NCI-H2081 treated with DMSO at 0.1 percent for 48 hours (cell line): ENCODE measurements at places on chromosomes 2 and 18.

GRCh38 chr18:55696811-55697210, 108.8 kb upstream of the TCF4 start:
- DNase-seq, result no peak

DNA sequence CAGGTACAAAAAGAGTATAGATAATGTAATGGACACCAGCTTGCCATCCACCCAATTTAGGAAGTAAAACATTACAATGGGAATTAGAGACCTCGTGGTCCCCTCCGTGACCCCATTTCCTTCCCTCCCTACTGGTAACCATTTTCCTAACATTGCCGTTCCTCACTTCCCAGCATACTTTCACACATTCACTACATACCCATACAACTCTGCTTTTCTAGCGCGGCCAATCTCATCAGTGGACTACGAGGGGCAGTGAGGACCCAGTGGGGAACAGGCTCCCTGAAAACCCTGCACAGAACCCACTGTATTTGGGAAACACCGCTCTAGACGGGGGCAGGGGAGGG, 1.1 kb downstream of the ENOSF1 start:
- DNase-seq, result no peak

- no peak for DNase-seq
Observed at GRCh38 chr2:218234521-218234920, 17.5 kb downstream of the ARPC2 start.

GRCh38 chr2:134799936-134800335, 38.5 kb upstream of the ACMSD start:
- DNase-seq, result no peak

GRCh38 chr18:68733707-68734106, 18.8 kb upstream of the TMX3 start:
- DNase-seq, result no peak

DNA sequence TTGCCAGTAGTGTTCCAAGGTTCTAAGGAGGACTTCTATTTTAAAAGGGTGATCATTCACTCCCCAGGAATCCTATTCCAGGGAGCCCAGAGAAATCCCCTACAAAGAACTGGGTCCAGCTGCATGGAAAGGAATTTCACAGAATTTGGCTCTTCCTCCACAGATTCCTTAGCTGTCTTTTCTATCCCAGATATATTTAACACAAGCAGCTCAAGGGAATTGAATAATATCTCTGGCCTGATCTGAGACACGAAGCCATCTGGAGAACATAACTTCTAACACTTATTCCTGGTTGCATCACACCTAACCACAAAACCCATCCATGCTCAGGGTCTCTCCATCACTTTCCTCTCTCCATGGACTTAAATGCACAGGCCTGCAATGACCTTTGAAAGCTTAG, 306.7 kb upstream of the ACVR2A start:
- DNase-seq, result no peak

- DNase-seq, result no peak
Observed at GRCh38 chr2:236772220-236772837, 202.7 kb downstream of the ACKR3 start.

DNA sequence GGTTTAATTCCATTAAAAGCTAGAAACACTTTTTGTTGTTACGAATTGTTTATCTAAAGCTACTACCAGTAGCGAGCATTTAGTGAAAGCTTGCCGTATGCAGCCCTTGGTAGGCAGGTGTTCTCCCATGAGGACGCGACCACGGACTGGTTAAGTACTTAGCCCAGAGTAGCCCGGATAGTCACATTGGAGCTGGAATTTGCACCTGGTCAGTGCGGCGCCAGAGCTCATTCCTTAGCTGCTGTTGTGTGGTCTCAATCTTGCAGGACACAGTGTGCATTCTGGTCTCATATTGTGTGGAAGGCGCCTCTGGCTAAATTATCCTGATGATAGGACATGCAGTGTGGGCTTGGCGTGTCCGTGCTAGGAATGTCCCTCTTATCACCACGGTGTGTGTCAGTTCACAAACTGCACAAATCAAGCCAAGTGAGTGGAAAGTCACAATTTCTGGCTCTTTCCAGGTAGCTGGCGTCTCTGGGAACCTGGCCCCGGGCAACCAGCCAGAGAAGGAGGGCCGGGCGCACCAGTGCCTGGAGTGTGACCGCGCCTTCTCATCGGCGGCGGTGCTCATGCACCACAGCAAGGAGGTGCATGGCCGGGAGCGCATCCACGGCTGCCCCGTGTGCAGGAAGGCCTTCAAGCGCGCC, 133.3 kb downstream of the ZNF236 start:
- no peak for DNase-seq

DNA sequence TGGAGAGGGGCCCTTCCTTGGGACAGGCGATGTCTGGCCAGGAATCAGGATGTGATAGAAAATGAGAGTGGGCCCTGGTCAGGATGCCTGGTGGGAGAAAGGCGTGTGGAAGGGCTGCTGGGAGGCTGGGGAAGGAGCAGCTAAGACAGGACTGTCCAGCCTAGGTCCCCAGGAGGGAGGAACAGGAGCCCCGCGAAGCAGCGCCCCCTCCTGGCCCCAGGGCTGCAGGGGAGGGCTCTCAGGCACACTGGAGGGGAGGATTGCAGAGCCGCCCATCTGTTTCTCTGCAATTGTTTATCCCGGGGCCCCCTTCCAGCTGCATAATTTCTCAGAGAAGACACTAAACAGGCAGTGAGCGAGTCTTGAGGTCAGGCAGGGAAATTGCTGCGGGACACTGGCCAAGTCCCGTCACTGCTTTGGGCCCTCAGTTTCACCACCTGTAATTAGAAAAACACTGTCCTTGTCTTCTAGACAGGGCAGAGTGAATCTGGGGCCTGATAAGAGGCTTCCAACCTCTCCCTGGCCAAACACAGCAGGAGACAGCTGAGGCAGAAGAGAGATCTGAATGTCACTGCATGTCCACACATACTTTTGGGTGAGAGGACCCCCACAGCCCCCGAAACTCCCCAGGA, 3.9 kb upstream of the NPPC start:
- DNase-seq, result no peak

GRCh38 chr2:49973917-49974368, 819.6 kb upstream of the FSHR start:
- peak; percentile 92 for DNase-seq

DNA sequence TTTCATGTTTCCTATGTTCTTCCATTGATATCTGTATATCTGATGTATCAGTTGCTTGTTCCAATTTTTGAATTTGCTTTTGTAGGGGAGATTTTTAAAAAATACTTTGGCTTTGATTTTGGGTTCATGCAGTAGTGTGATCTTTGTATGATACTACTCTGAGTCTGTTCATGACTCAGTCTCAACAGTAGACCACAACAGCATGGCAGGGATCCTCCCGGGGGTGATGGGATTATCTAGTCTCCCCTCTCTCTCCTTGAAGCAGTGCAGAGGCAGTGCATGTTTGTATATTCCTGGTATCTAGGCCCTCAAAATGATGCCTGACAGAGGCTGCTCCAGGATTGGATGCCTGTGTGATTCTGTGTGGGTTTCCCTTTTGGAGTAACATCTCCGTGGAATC, 55.3 kb downstream of the G6PC2 start:
- DNase-seq, result no peak

GRCh38 chr2:68404164-68404563, 39.1 kb downstream of the PLEK start:
- no peak for DNase-seq

GRCh38 chr2:217010173-217010572, 150.3 kb upstream of the TNP1 start:
- DNase-seq, result no peak
